ENCODE measurements at places on chromosomes 12 and 14. TPM values are rescaled to one million over a fixed set of nuclear protein-coding genes. Genes with fewer than 3 reads are reported as not detected.

- no peaks in the 10 kb centered on the region for H3K27me3 ChIP-seq
- H3K36me3 ChIP-seq, result peaks cover 18% of the 10 kb centered on the region
- DNase-seq, result no peak
- no peak overlapping the region for H3K27ac ChIP-seq
- peaks cover 1% of the 10 kb centered on the region for H3K4me1 ChIP-seq
These were observed 81.5 kb downstream of the AEBP2 start for GRCh38 chr12:19520646-19521415.

The CDCA3 gene
- total RNA-seq, result 33.7 TPM

DNA sequence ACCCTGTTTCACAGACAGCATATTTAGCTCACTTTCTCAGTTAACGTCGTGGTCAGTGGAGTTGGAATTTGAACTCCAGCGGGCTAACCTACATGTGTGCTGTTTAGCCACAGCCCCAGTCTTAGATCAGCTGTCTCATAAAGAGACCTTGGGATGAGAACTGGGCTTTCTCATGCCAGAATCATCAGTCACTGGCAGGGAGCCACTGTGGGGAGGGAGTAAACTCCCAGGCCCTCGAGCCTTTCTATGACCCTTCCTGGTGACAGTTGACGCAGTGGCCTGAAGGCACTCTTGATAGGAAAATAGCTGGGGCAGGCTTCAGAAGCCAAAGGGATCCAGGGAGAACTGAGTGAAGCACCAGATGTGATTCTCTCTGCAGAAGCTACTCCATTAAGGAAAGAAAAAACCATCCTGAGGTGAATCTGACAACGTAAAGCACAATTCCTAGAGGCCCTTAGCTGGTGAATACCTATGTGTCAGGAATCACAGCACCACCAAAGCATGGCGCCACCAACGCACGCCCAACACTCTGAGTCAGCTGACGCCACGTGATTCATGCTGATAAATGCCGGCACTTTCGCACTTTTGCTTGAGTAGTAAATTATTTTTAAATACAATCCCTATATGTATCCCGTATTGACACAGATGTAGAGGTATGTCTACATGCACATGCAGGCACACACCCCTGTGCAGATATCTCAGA, 279.6 kb upstream of the TMEM132C start:
- no peak overlapping the region for H3K4me3 ChIP-seq
- no peaks in the 10 kb centered on the region for H3K4me1 ChIP-seq
- no peaks in the 10 kb centered on the region for H3K27me3 ChIP-seq
- H3K36me3 ChIP-seq, result no peaks in the 10 kb centered on the region
- DNase-seq, result no peak

DNA sequence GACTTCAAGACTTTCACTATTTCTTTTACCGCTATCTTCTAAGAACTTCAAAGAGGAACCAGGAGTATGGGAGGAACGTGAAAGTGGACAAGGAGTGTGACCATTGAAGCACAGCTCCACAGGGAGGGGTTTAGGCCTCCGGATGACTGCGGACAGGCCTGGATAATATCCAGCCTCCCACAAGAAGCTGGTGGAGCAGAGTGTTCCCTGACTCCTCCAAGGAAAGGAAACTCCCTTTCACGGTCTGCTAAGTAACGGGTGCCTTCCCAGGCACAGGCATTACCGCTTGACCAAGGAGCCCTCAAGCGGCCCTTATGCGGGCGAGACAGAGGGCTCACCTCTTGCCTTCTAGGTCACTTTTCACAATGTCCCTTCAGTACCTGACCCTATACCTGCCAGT, 267.0 kb downstream of the RPL10L start:
- DNase-seq, result no peak
- no peak overlapping the region for H3K27ac ChIP-seq
- H3K27me3 ChIP-seq, result no peaks in the 10 kb centered on the region
- no peaks in the 10 kb centered on the region for H3K4me1 ChIP-seq
- no peaks in the 10 kb centered on the region for H3K36me3 ChIP-seq

The CCDC177 gene
- total RNA-seq, result 0.05 TPM

All from activated CD4-positive, alpha-beta T cell treated with anti-CD3 and anti-CD28 coated beads, Interleukin-2, amount 10 ng/mL, durations not matched to agents 24 days and 14 days (primary cell).